Osteoblast (primary cell): ENCODE measurements at places on chromosomes 2 and 18. TPM values are rescaled to one million over a fixed set of nuclear protein-coding genes. Genes with fewer than 3 reads are reported as not detected.

Gene CCDC102B
- 8.8 and 9.4 TPM in 2 replicates for total RNA-seq

Gene CNGA3
- 0.29 and 0.36 TPM in 2 replicates for total RNA-seq

Gene NCKAP5
- total RNA-seq, result 1.8 TPM in 2 replicates

Gene IL36G
- not detected in 2 replicates for total RNA-seq

- H3K36me3 ChIP-seq, result no peaks in the 10 kb centered on the region
- H3K4me3 ChIP-seq, result no peak overlapping the region
- H3K27ac ChIP-seq, result no peak overlapping the region
- no peaks in the 10 kb centered on the region for H3K27me3 ChIP-seq
- H3K4me1 ChIP-seq, result no peaks in the 10 kb centered on the region
- DNase-seq, result no peak
Measured at GRCh38 chr18:52387175-52387574, 47.2 kb downstream of the DCC start.
